ENCODE measurements at places on chromosomes 16 and 17.

GRCh38 chr17:6592173-6592572 lies 35.8 kb upstream of the PITPNM3 start:
- DNase-seq: no peak

DNA sequence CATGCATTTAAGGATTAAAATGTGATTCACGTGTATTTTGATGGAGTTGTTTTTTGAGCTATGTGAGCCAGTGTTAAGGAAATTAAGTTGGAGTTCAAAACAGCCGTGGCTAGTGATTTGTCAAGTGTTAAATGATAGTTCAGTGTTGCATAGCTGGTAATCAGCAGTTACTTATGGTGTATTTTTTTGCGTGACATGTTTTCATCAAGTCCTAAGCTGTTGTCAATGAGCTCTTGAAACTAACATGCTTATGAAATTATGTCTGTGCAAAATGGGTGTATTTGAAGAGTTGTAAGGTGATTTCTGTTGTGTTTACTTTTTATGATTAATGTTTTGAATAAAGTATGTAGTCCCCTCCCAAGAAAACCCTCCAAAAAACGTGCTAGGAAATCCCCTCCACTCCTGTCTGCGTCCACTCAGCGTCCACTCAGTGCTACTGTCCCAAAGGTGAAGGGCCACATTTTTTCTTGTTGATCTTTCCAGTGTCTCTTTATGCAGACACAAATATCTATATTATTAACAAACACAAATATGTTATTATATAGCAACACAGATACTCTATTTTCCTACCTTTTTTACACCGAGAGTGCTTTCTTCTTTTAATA lies 30.0 kb downstream of the USP10 start:
- DNase-seq: no peak

DNA sequence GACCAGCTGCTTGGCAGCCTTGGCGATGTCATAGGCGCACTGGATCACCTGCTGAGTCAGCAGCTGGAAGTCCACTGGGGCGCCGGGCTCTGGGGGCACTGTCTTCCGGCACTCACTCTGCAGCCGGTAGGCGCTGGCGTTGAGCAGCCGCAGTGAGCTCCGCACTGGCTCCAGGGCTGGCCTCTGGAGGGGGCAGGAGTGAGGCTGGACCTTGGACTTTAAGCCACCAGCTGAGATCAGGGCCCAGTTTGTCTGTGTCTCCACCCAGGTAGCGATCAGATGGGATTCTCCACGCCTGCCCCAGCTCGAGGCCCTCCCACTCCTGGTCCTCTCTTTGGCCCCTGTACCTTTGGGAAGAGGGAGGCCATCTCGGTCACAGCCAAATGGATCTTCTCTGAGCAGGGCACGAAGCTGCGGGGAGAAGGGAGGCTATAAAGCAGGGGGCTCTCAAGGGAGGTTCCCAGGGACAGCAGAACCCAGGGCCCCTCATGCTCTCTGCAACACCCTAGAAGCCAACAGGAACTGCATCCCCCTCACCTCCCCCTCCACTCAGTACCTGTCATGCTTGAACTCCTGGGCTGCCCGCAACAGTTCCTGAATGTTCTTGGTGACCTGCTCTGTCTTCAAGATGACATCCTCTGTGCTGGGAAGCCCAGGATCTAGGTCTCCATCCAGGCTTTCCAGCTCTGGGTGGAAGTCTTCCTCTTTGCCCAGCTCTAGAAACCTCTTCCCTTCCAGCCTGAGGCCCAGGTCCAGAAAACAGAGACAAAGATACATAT lies 6.4 kb downstream of the TP53I13 start:
- no peak for DNase-seq

- DNase-seq: no peak
Measured at GRCh38 chr17:71633391-71633849, 487.4 kb upstream of the SOX9 start.

DNA sequence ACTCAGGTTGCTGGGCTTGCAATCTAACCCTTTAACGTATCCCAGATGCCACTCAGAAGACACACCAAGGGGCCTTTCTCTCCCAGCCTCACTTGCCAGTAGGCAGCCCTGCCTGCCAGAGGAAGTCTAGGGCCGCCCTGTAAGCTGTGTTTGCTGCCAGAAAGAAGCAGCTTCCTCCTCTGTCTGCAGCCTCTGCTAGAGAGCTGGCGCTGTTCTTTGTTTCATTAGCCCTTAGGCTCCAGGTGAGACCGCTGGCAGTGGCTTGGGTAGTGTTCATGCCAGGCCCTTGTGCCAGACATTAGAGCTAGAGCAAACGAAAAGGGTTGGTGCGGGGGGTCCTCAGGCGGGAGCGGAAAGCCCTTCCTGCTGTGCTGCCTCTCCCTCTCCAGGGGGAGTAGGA lies 8.9 kb downstream of the CTRL start:
- no peak for DNase-seq

DNA sequence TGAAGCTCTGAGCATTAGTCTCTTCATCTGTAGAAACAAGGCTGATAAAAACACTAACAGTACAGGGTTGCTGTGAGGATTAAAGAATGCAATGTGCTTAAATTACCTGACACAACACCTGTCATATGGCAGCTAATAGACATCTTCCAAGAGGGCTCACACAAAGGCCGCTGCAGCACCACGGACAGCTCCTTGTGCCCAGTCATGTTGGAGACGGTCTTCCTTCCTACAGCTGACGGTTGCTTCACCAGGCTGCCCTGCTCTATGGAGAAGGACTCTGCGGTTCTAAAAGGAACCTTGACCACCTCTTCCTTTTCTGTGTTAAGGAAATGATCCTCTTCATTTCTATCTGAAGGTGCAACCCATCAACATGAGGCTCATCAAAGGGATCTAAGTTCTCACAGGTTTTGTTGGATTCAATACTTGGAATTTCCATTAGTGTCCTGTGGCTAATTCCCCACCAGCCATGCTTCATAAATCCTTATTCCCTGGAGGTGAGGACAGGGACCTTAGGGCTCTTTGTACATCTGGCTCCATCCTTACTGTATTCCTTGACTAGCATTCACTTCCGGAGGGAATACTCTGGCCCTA lies 138.9 kb upstream of the CES5A start:
- DNase-seq: peak; percentile 85

- DNase-seq: peak; percentile 68
Measured at GRCh38 chr17:31388770-31389656, 2.5 kb upstream of the RAB11FIP4 start.

DNA sequence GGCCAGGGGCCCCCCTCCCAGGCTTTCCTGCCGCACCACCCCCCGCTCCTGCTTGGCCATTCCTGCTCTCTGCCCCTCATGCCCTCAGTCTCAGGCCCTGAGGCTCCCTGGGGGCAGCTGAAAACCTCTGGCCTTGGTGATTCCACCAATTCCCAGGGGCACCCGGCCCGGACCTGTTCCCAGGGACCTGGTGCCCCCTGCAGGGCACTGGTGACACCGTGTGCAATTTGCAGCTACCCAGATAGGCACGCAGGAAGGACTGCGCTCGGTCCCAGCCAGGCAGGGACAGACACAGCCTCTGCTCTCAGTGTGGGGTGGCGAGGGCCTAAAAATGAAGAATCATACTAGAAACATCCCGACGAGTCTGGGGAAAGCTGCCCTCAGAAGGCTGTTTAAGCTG lies 13.4 kb downstream of the WFDC1 start:
- peak; percentile 79 for DNase-seq

All from WTC11 (cell line).